ENCODE measurements at places on chromosomes 1 and 21.

- DNase-seq: no peak
Measured at GRCh38 chr1:39894884-39895495, 6.7 kb downstream of the MYCL start.

DNA sequence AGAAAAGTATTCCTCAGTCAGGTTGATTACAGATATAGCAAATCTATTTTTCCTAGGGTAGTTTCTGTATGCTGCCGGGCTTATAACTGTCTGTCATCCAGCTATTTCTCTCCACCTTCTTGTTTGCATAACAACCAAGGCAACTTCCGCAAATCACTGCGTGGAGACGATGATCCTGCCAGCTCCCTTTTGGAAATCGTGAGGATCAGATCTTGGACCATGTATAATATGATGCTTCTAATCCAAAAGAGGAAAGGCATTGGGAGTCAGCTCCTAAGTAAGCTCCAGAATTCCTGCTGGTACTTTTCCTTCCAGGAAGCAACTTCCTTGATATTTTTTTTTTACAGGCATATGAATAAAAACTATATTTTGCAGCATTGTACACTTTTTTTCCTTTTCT is 445 bp upstream of the RGS4 start:
- no peak for DNase-seq

GRCh38 chr21:38254970-38255369 is 1.8 kb upstream of the KCNJ15 start:
- DNase-seq: no peak

DNA sequence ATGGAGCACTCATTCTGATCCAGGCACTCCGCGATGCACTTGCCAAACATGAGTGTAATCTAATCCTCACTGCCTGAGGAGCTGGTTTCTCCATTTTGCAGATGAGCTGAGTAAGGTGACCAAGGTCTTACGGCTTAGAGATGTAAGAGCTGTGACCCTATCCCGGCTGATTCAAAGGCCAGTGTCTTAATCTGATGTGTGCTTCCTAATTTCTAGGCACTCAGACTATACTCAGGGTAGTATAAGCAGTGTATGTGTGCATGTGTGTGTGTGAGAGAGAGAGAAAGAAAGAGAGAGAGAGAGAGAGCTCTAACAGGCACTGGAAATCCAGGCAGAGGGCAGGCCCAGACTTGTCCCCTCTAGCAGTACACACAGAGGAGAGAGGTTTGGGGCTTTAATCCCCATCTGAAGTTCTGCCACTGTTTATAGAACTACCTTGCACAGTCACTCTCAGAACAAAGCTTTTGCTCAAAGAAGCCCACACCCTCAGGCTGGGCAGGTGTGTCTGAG is 188.2 kb downstream of the ZBTB18 start:
- DNase-seq: no peak

GRCh38 chr1:44290250-44291094 is 64.6 kb downstream of the ERI3 start:
- DNase-seq: no peak

- DNase-seq: no peak
Measured at GRCh38 chr1:60051191-60051590, 22.4 kb downstream of the C1orf87 start.

GRCh38 chr1:197272791-197273190 is 4.7 kb downstream of the CRB1 start:
- DNase-seq: no peak

GRCh38 chr1:89873288-89873687 is 52.5 kb downstream of the LRRC8D start:
- DNase-seq: no peak

- no peak for DNase-seq
Measured at GRCh38 chr1:193588311-193589082, 402.1 kb upstream of the B3GALT2 start.

- peak; percentile 79 for DNase-seq
Measured at GRCh38 chr1:20521960-20522861, 14.3 kb upstream of the MUL1 start.

GRCh38 chr1:236129306-236129705 is 13.0 kb upstream of the GPR137B start:
- DNase-seq: no peak

GRCh38 chr1:221725735-221726672 is 15.9 kb downstream of the DUSP10 start:
- DNase-seq: no peak

DNA sequence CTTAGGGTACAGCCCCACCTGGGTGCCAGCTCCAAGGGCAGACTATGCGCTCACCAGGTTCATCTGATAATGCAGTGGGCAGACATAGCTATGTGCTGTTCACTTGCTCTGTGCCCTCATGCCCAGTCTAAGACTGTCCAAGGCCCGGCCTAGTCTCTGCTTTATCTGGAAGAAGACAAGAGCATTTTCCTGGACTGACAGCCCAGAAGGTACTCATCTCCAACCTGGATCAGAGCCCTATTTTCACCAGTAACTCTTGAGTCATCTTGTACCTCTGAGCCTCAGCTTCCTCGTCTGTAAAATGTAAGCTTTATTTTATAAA is 28.5 kb upstream of the LRRC8C start:
- peak; percentile 56 for DNase-seq

DNA sequence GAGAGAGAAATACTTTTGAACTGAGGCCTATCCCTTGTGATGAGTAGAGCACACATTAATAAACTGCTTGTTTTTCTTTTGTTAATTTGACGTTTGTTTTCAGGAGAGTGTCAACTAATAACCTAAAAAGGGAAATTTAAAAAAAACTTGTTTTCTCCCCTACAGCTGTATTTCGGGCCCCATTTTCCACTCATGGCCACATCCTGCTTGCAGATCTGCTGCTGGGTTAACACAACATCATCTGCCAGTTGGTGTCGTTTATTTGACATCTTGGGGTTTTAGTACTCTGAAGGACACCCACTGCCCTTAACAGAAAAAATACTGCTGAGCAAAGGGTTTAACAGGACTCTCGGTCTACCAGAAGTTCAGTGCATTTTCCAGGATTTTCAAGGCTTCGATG is 848 bp upstream of the PYHIN1 start:
- DNase-seq: peak; percentile 39

- DNase-seq: no peak
Measured at GRCh38 chr1:170624146-170624545, 39.8 kb upstream of the PRRX1 start.

DNA sequence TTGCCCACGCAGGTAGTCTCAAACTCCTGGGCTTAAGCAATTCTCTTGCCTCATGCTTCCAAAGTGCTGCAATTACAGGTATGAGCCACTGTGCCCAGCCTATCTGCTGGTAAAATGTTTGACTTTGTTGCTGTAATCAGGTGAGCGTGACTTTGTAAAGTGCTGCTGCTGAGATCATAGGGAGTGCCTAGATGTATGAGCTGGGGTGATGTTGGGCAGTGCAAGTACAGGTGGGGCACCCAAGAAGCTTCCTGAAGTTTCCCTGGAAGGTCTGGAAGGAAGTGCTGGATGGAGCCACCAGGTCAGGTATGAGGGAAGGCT is 43.1 kb downstream of the KIF21B start:
- no peak for DNase-seq

GRCh38 chr1:213618094-213618493 is 369.7 kb upstream of the PROX1 start:
- no peak for DNase-seq

DNA sequence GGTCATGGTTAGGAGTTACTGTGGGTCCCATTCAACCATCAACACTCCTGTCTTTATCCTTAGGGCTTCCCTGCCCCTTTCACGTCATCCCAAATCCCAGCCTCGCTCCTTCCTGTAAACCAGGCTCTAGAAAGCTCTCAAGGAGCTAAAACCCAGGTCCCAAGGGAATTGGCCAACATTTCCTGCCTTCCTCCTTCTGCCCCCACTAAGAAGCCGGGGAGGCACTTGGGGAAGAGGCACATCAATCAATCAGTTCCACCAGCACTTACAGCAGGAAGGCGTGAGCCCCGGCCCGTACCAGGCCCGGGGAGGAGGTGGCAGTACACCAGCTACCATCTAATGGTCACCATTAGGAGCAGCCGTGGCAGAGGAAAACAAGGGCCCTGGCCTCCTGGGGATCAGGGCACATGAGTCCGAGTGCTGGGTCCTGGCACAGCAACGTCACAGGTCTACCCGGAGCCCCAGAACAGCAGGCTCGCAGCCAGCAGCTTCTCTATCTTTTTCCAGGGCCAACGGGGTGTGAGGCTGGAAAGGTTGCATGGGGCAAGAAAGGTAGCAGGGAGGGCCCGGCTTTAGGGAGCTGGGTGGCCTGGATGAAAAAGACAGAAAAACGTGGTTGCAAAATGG is 108.6 kb downstream of the CASZ1 start:
- no peak for DNase-seq

DNA sequence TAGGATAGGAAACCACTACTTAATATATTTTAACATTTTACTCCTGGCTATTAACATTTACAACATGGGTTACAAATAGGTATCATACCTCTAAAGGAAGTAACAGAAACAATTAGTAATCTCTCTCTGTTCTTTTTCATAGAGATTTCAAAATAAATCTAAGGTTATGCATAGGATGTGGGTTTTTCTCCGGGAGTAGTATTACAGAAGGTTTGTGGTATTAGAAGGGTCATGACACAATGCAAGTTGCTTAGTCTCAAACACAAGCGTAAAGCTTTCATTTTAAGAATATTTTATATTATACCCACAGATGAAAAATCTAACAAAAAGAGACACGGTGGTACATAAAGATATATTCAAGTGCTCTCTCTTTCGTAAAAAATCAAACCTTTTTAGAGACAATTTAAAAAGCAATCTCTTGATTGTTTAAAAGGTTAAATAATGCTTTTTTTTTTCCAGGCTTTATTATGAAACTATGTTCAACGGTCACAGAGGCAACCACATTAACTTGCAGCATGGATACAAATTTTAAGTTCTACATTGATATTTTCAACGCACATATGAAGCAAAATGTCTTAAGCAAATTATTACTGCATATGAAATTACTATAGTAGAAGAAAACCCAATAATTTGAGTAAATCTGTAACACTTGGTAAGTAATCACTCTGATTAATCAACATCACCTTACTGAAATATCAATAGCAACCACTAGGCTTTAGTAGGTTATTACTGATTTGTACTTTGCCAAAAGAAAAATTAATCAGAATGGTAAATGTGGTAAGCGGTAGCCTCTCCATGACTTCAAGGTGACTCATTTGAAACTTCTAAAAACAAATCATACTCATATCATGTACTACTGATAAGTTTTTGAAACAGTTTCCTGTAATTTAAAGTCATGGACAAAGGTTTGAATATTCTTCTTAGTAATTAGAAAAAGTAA is 97.4 kb upstream of the GFI1 start:
- no peak for DNase-seq

DNA sequence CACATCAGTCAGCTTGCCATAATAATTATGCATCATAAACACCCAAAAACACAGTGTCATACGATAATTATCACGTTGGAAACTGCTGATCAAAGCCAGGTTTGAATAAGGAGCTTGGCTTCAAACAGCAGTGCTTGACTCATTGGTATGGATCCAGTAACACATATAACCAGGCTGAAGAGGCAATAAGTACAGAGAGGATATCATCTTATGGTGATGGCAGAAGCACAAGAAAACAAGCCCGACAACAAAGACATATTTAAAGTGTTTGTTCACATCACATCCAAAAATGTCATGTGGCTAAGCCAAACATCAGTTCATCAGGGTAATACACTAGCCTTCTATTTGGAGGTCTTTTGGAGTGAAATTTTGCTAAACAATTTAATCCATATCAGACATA is 389.7 kb downstream of the NCAM2 start:
- DNase-seq: no peak

DNA sequence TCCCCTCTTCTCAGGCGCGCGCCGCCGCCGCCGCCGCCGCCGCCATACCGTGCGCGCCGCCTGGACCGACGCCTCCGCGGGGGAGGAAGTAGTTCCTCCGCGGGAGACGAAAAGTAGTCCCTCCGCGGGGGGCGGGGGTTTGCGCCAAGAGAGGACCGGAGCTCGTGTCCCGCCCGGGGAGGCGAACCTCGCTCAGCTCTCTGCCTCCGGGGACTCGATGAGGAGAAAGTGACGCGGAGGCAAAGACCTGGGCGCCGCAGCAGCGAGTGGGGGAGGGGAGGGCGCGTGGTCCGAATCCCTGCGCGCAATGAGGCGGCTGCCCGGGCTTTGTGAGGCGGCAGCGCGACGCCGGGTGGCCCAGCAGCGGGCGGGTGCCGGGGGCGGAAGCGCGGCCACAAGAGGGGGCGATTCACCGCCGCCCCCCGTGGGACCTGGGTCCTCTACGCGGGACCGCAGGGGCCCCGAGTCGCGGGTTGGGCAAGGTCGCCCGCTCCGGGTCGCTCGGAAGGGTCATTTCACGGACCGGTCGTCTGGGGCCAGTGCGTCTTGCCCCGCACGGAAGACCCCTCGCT is at the start of gene BRWD1:
TSS of gene BRWD1 (minus strand) at position 62 of the 572 bp plus-strand sequence. CDS start 141 bp downstream, outside the sequence.
- peak; percentile 84 for DNase-seq

- DNase-seq: no peak
Measured at GRCh38 chr1:182953826-182954225, 860 bp upstream of the SHCBP1L start.

GRCh38 chr1:232805269-232806185 is at the start of gene MAP10:
Gene MAP10, plus strand, starts transcription at chr1:232805416. Its CDS starts 34 bp downstream, at chr1:232805450.
- DNase-seq: peak; percentile 85

- DNase-seq: no peak
Measured at GRCh38 chr21:28928578-28929420, 63.9 kb downstream of the LTN1 start.

DNA sequence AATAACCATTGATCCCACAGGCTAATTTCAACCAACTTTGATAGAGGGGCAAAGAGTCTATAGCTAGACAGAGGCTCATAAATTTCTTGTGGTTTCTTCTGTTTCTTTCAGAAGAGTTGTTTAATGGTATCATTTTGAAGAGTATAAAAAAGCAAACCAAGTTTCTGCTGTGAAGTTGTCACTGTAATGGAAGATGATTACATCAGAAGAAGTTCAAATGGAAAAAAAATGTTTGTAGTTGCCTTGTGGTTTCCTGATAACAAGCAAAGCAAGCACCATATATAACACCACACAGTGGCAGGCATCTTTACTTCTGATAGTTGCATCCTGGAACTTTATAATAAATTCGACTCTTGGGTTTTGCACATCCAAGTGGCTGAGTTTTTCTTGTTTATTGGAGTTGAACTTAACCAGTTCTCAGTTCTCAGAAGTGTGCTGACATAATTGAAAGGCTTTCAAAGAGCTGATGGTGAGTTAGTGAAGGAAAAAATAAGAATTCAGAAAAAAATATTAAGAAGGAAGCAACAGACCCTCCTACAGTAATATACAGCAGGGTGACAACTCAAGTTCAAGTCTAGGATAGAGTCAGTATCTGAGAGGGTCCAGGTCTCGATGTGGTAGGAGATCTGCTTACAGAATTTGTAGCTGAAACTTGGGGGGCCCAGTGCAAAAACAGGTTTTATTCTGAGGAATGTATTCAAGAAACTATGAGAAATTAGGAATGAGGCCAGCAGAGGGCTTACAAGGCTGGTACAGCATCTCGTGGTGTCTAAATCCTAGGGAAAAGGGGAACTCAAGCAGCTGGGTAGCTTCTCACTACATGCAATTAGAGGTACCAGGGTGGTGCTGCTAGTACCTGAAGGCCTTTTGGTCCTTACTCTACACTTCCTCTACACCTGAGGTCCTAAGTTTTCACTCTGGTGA is 123.5 kb downstream of the CRB1 start:
- no peak for DNase-seq

Measured in activated CD4-positive, alpha-beta T cell treated with anti-CD3 and anti-CD28 coated beads for 48 hours (primary cell).